ENCODE measurements at places on chromosomes 13 and 19. TPM values are rescaled to one million over a fixed set of nuclear protein-coding genes. Genes with fewer than 3 reads are reported as not detected.

The USHBP1 gene
- total RNA-seq = 0.15 TPM

The NANOS3 gene
- 0.66 TPM for total RNA-seq

The AZU1 gene
- not detected for total RNA-seq

The FCER2 gene
- total RNA-seq = not detected

The SIGLEC11 gene
- total RNA-seq = not detected

The XAB2 gene
- 38.7 TPM for total RNA-seq

The CACNG7 gene
- 2.6 TPM for total RNA-seq

The CD209 gene
- not detected for total RNA-seq

The GMIP gene
- total RNA-seq = 9.1 TPM

The MEIOSIN gene
- not detected for total RNA-seq

The ZNF536 gene
- 0.99 TPM for total RNA-seq

All from smooth muscle cell of trachea (primary cell).